ENCODE measurements at places on chromosomes 6 and 20. TPM values are rescaled to one million over a fixed set of nuclear protein-coding genes. Genes with fewer than 3 reads are reported as not detected.

TNF gene
- total RNA-seq: not detected

EDN1 gene
- 42.8 TPM for total RNA-seq

ISM1 gene
- total RNA-seq: 0.44 TPM

PRSS16 gene
- 2.5 TPM for total RNA-seq

ULBP3 gene
- total RNA-seq: 4.0 TPM

Measured in A549 treated with DMSO at 1 μM for 4 hours (cell line).